ENCODE measurements at places on chromosomes 12 and 14.

DNA sequence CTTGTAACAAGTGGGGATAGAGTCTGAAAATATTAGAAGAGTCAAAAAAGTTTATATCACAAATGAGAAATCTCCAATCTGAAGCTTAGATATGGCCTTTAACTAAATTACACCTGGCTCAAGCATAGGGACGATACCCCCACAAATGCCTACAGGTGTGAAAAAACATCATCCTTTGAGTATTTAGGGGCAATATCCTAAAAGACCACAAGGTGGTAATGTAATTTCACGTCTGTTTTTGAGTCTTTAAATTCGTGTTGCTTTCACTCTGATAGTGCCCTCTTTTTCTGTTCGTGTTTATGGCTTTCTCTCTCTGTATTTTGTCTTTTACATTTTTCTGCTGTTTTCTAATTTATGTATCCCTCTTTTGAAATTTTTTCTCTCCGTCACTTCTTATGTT is 84.3 kb downstream of the ETNK1 start:
- peak; percentile 32 for DNase-seq

- no peak for DNase-seq
These were observed 26.8 kb downstream of the BCAT1 start for GRCh38 chr12:24922090-24922489.

- no peak for DNase-seq
These were observed 9.2 kb downstream of the CIPC start for GRCh38 chr14:77107228-77107627.

- DNase-seq, result no peak
These were observed 14.0 kb upstream of the ANKLE2 start for GRCh38 chr12:132775502-132776229.

DNA sequence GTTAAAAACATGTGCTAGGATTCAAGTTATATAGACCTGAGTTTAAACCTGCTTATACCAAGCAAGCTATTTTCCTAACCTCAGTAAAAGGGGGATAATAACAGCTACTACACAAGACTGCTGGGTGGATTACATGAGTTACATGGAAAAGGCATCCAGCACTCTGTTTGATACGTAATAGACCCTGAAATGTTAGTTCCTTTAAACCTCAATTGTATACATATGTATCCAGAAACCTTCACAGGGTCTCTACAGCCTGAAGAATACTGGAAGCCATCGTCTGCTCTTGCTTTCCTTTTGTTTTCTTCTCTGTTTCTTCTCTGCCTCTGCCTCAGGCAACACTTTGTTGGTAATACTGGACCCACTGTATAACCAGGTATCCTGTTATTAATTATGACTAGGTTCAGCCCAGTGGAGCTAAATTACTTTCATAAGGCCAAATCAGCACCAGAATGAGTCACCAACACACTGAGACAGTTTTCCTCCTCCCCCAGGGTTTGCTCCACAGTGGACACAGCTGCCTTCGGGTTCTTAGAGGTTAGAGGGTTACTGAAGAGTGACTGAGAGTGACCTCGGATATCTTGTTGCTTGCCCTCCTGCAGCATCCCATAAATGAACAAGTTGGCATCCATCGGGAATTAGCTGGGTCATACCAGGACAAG is 127.1 kb downstream of the CAPZA3 start:
- DNase-seq, result peak; percentile 81

GRCh38 chr12:122651520-122652224 is 51.5 kb downstream of the HCAR2 start:
- DNase-seq, result peak; percentile 39

GRCh38 chr14:71852181-71852580 is 80.0 kb upstream of the RGS6 start:
- DNase-seq, result no peak

DNA sequence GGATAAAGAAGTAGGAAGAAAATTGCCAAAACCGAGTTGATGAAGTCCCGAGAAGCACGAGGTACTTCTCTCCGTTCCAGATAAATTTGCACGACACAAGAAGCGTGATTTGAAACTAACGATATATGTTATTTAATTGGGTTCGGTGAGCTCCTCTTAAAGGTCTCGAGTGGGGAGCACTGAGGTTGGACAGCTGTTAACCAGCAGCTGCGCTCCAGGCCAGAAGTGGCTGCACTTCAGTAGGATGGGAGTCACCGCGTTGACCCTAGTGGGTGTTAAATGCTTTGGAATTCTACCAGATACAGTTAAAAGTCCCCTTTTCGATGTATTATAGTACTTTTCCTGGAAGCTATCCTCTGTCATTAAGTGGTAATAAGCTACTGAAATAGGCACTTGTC is 953 bp upstream of the DCAF5 start:
- DNase-seq, result peak; percentile 24

DNA sequence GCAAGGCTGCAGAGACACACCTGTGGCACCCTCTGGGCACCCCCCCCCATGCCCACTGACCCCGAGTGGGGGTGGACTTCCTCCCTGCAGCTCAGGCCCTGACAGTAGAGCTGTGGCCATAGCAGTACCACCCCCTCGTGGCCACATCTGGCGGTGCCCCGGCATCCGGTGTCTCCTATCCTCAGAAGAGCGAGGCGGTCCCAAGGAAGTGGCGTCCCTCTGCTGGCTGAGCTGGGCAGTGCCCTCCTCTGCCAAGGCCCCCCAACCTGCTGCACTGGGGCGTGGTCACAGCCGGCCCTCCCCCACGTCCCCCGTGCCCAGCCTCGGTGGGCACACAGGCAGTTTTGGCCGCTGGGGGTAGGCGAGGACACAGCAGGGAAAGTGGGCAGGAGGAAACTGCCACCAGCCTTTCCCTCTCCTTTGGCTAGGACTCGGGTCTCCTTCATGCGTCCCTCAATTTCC is 6.0 kb upstream of the SLC6A12 start:
- peak; percentile 37 for DNase-seq

GRCh38 chr12:120261951-120262851 is 3.3 kb downstream of the PXN start:
- DNase-seq, result no peak

DNA sequence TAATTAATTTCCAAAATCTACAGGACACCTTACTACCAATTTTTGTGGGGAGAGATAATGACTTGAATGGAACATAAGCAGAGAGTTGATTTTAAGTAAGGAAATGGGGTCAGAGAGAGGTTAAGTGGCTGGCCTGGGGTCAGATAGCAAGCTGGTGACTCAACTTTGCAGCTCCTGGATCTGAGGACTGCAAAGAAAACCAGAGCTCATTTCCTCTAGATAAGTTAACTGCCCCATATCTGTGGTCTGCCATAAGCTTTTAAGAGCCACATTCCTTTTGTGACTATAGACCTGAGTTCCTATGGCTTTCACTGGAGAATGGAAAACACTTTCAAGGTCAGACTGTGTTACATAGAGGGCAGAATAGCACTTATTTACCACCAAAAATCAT is 201.2 kb upstream of the PRICKLE1 start:
- peak; percentile 38 for DNase-seq

DNA sequence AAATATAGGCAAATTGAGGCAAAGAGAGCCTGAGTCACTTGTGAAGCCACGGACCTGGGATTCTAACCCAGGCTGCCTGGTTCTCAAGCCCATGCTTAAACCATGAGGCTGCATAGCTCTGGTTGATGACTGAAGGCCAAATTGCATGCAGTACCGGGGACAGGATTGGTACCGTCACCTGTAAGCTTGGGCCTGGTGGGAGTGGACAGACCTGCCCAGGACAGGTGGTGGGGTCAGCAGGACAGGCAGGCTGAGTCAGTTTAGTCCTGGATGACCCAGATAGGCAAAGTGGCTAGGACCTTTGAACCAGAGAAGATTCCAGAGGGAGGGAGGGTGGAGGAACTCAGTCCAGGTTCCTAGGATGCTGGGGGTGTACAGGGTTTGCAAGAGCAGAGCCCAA is 25.8 kb downstream of the RIN3 start:
- DNase-seq, result no peak

- DNase-seq, result peak; percentile 37
These were observed 115.3 kb upstream of the PLEKHA5 start for GRCh38 chr12:19014240-19014639.

- no peak for DNase-seq
These were observed 827 bp upstream of the TEDC1 start for GRCh38 chr14:105490267-105490571.

DNA sequence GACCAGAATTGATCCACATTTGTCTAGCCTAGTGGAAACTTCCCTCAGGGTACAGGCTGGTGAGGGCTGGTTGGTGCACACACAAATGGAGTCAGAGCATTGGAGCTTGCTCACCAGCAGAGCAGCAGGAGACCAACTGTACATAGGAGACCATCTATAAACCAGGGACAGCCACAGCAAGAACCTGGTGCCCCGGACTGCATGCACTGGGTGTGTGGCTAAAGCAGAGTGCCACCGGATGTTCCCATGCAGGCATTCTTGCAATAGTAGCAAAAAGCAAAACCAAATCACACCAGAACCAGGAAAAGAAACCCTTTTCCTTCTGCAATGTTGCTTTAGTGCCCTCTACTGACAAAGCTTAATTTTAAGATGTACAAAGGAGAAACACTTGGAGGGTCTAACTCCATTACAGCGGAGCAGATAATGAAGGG is 136.4 kb downstream of the MDGA2 start:
- DNase-seq, result no peak

- no peak for DNase-seq
These were observed 98.4 kb downstream of the PPP2R5C start for GRCh38 chr14:101859958-101860357.

GRCh38 chr14:42334931-42335330 is 728.3 kb downstream of the LRFN5 start:
- no peak for DNase-seq

DNA sequence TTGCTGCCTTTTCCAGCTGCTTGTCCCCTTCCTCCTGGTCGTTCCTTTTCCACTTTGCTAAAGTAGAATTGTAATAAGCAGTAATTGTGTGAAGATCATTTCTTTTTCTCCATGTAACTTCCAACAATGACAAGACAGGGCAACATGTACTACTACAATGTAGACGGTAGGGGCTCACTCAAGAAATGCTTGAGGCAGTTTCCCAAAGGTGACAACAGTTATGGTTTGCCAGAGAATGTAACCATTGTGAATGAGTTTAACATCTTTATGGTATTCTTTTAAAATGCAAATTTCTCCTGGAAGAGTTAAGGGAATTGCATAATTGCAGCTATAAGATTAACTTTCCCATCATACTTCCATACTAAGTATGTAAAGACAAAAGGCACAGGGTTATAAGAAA is 23.8 kb upstream of the PHLDA1 start:
- no peak for DNase-seq

DNA sequence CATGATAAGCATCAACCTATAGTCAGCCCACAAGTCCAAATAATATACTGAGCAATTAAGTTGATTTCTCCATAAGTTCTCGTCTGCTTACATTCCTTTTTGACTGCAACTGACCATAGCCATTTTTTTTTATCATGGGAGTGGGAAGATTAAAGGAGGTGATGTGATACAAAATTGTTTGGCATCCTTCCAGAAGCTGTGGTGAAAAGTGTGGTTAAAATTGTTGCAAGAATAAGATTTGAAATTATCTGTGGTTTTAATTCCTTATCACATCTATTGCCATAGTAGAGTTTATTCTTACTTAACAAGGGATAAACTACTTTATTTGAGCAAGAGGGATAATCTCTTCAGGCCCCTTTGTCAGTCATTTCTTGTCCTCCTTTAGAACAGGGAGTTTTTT is 50.7 kb downstream of the LIN52 start:
- peak; percentile 46 for DNase-seq

DNA sequence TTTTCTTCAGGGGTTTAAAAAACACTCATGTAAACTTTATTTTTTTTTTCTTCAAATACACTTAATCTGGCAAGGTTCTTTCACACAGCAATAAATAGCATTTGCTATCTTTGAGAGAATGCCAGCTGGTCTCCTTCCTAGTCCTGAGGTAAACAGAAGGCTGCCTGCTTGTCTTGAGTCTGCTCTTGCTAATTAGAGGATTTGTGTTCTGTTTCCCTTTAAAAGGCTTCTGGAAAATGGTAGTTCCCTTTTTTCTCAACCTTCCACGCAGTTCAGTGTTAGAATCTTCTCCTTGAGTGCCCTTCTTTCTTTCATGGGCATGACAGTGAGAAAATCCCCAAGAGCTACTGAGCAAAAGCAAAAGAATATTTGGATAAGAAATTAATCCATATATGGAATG is 92.3 kb upstream of the DCN start:
- peak; percentile 65 for DNase-seq

DNA sequence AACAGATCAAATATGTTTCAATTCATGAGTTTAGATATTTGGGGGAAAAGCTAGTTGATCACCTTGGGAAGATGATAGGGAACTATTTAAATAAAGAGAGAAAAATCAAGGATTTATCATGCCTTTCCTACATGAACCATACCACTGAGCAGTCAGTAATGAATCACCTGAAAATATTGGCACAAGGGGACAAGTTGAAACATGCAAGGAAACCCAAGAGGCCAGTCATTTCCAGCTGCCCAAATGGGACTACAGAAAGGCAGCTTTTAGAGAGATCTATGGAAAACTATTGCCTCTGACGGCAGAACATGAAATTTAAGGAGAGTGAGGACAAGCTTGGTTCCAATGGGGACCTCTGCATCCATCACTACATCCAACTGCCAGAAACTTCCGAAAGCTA is 14.1 kb upstream of the ETV6 start:
- no peak for DNase-seq

DNA sequence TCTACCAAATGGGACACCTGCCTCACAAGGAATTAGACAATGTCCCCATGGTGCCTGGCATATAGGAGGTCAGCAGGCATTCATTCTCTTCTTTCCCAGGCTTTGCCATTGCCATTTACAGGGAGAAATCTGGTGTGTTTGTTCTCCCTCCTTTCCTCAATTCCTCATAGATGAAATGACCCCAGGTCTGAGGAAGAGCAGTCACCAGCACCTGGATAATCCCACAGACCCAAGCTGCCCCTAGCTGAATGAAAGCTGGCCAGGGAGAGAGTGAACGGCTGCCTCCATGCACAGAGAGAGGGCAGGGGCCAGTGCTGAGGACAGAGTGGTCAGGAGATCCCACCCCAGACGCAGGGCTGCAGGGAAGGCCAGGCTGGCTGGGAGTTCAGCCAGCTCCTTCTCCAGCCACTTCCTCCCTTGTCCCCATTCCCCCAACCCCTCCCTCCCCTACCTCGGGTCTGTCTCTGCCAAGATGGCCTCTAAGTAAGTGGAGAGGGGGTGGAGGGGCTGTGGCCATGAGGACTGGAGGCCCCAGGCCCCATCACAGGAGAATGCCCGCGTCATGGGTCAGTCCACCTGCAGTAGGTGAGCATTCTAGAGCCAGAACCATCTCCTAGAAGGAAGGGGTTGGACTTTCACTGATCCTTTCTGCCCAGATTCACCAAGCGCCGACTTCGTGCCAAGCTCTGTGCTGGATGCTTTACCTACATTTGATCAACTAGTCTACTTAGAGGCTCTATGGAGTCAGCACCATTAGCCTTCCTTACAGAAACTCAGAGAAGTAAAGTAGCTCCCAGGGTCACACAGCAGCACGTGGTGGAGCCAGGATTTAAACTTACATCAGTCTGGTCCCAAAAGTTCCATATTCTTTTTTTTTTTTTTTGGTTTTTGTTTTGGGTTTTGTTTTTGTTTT is 2.0 kb upstream of the KRT4 start:
- no peak for DNase-seq

GRCh38 chr14:51931308-51931707 is 58.0 kb upstream of the RTRAF start:
- DNase-seq, result no peak

Data from AG10803 (cell line).